ENCODE measurements at places on chromosomes 1 and 21.

DNA sequence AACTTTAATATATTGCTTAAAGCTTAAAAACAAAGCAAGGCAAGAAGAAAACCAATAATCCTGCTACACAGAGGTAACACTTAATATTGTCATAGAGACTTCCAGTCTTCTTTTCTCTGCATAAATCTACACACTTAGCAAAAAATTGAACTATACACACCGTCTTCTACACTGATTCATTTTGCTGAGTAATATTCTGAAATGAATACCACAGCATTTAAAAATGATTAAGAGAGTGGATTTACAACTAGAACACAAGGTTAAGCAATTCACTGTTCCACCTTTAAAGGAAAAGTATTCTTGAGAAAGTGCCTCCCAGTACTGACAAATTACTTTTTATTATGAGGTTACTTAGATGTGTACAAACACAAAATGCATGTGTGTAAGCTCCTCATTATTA, 22.2 kb upstream of the ITPKB start:
- no peak for DNase-seq

GRCh38 chr1:8871539-8871935, 6.9 kb downstream of the ENO1 start:
- no peak for DNase-seq

- peak; percentile 62 for DNase-seq
These were observed 41.1 kb downstream of the IL6R start for GRCh38 chr1:154446292-154446691.

GRCh38 chr1:43947061-43947873, 517 bp downstream of the IPO13 start:
- DNase-seq: no peak

- no peak for DNase-seq
These were observed 52.8 kb upstream of the PTGFR start for GRCh38 chr1:78437941-78438340.

DNA sequence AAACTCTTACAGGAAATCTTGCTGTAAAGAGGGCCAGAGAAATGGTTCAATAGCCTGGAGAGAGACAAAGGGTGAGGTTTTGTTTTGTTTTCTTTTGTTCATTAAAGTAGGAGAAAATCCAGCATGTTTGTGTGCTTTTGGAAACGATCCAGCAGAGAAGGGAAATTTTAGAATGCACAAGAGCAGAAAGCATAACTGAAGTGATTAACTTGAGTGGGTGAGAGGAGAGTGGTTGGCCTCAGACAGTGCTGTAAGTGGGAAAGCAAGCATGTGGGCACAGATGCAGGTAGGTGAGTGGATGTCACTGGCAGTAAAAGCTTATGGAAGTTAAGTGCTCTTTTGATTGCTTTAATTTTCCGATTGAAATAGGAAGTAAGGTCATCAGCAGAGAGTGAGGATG, 50.2 kb downstream of the EEIG2 start:
- no peak for DNase-seq

GRCh38 chr1:118271883-118272282, 86.9 kb upstream of the SPAG17 start:
- no peak for DNase-seq

GRCh38 chr1:93262645-93263044, 82.1 kb downstream of the CCDC18 start:
- no peak for DNase-seq

- no peak for DNase-seq
These were observed 55.9 kb downstream of the NENF start for GRCh38 chr1:212488436-212489283.

GRCh38 chr1:60563777-60564535, 490.4 kb upstream of the C1orf87 start:
- no peak for DNase-seq

DNA sequence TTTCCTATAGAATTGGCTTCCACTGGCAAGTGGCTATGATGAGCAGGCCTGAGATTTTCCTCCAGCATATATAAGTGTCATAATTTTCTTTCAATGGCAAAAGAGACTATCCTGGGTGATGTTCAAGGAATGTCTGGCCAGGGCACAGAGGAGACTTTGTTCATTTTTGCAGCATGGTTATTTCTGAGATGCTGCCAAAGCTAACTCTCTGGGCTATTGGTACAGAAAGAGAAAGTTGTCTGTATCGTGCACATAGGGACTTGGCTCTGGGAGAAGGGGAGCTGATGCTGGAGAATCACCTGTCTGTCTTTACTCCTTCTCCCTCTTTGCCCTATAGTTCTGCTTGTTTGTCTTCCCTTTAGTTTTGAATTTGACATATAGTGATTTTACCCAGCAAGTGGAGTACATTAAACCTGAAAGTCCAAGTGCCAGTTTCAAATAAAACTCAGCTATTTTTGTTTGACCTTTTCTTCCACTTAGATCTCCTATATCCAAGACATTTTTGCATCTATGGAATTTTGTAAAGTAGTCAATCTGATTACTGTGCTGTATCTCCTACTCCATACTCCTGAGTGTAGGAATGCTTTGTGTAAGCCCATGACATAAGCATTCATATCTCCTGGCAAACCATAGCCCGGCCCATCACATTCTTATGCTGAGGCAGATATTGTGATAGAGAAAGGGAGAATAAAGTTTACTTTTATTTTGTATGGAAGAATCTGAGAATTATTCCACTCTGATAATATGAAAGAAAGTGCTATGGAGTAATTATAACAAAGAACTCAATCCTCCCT, 3.9 kb downstream of the FNDC7 start:
- no peak for DNase-seq

- DNase-seq: no peak
These were observed 7.6 kb downstream of the DNTTIP2 start for GRCh38 chr1:93871366-93871765.

DNA sequence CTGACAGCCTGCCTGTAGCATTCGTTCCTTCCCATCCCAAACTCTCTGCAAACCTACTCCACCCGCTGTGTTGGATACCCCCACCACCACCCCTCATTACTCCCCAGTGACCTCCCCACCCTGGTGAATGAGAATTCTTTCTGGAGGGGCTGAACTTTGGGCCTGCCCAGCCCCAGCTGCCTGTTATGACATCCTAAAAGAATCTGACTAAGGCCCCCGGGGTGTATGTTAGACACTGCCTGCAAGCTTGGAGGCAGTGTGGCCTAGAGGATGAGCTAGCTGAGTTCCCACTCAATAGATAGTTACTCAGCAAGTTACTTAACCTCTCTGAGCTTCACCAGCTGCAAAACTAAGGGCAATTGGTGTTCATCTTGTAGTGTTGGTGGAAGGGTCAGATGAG, 110.2 kb upstream of the FGGY start:
- no peak for DNase-seq

GRCh38 chr1:201016943-201017827, 6.3 kb downstream of the KIF21B start:
- DNase-seq: no peak

DNA sequence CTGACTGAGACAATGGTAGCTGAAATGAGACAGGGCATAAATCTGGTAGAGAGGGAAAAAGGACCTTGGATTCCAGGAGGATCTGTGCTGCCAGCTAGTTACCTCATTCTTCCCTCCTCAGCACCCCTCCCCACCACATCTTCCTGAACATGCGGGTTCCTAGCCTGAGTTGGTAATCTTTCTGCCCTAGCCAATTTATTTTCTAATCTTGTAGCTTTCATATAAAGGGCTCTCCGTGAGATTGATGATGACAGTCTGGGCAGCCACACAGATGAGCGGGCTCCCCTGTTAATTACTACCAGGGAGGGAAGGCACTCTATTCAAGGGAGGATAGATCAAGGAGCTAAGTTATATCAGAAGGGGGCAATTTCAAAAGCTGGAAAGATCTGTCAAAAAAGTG, 20.2 kb downstream of the ARHGEF11 start:
- no peak for DNase-seq

GRCh38 chr1:224828691-224829090, 100.8 kb upstream of the DNAH14 start:
- no peak for DNase-seq

GRCh38 chr1:37497832-37498231, 16.7 kb downstream of the MEAF6 start:
- no peak for DNase-seq

DNA sequence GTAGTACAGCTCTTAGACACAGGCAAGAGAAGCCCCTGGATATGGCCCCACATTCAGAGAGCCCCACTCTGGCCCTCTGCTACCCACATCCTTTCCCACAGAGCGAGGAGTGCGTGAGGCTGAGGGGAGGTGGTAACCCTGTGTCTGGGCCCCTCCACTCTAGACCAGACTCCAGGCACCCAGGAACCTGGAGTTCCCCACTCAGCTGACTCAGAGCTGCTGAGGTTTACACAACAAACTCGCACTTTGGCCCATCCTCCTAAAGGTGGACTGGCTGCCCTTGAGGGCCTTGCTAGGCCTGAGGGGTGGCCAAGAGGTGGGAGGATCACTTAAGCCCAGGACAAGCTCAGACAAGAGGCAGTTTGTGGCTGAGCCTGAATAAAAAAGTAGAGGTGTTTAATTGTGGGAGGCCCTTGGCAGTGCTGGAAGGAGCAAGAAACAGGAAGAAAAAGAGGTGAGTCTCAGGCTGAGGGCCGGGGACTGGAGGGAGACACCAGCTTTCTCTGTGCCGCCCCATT, 10.7 kb downstream of the MR1 start:
- DNase-seq: no peak

- no peak for DNase-seq
These were observed 1660.1 kb upstream of the B3GALT2 start for GRCh38 chr1:194846488-194846887.

GRCh38 chr21:36716387-36716786, 17.5 kb downstream of the SIM2 start:
- DNase-seq: no peak

- no peak for DNase-seq
These were observed 69.9 kb downstream of the RRAGC start for GRCh38 chr1:38789498-38790169.

DNA sequence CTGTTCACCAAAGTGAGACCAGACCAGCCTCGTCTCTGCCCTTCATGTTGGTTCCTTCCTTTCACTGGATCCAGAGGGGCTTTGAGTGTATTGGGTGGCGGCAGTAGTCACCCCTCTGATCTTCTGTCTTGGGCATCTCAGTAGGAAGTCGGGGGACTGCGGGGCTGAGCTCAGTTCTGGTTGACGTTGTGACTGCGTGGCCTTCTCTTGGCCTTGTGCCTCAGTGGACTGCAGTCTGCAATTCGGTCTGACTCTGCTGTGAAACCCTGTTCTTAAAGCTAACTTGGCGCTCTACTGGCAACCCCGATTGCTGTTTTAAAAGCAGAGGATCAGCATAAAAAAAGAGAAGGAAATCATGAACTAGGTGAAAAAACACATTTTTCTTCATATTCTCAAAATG, 56.7 kb downstream of the SLC37A1 start:
- DNase-seq: no peak
